ENCODE measurements at places on chromosomes 4 and X.

GRCh38 chr4:24768604-24769003, 26.8 kb upstream of the SOD3 start:
- DNase-seq = no peak

- DNase-seq = no peak
Observed at GRCh38 chr4:12447451-12447850, 1018.8 kb upstream of the HS3ST1 start.

DNA sequence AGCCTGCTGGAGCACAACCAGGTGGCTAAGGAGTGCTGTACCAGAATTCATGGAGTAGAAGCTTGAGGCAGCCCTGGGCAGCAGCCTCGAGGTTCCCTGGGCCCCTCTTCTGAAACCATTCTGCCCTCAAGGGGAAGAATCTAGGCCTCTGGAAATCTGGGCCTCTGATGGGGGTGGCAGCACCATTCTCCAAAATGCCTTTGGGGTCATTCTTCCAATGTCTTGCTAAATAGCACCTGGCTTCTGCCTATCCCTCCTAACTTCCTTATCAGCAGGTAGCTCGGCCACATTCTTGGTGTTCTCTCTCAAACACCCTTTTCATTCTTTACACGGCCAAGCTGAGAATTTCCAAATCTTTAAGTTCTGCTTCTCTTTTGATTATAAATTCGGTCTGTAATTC, 473.6 kb downstream of the BCOR start:
- DNase-seq = no peak

DNA sequence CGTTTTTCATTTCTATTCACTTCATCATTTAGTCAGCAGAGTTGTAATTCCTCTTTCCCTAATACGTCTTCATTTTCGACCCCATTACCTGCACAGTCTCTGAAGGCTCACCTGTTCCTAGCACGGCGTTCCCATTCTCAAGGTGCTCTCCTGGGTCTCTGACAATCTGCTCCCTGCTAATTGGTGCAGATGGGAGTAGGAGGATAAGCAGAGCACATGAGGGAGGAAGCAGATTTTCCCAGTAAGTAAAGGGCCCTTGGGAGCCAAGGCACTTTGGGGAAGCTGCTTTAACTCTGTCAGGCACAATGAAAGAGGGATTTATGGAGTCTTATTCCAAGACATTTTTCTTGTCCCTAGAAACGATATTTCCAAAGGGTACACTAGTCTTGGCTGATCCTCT, 466.4 kb downstream of the STIM2 start:
- DNase-seq = no peak

DNA sequence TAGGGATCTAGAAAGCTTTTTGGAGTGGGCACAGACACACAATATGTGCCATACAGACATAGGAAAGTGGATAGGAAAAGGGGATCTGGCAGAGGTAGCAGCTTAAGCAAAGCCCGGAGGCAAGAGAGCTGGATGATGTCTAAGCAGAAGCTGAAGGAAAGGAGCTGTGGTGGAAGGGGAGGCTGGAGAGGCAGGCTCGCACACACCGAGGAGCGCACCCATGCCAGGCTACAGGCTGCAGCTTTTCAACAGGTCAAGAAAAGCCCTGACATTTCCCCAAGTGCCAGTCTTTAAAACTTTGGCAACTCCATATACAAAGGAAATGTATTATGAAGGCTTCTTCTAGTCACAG, 67.4 kb downstream of the SOWAHB start:
- no peak for DNase-seq

Measured in hindlimb muscle (tissue), 1 donor.